MG63 (cell line): ENCODE measurements at places on chromosomes 16 and 17.

DNA sequence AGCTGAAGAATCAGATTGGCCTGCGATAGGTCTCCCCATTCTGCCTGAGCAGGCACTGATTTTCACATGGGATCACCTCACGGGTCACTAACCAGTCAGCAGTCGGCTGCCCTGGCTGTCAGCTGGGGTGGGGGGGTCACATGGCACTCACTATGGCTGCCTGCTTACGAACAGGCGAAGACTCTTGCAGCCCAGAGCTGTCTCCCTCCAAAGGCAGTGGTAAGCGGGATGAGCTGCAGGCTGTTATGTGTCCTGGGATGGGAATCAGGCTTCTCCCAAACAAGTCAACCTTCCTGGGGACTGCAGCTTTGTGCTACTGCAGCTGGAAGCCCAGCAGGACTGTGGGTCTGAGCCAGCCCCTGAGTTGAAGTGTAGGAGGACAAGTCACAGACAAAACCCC lies 29.0 kb upstream of the ADORA2B start:
- no peak for DNase-seq

DNA sequence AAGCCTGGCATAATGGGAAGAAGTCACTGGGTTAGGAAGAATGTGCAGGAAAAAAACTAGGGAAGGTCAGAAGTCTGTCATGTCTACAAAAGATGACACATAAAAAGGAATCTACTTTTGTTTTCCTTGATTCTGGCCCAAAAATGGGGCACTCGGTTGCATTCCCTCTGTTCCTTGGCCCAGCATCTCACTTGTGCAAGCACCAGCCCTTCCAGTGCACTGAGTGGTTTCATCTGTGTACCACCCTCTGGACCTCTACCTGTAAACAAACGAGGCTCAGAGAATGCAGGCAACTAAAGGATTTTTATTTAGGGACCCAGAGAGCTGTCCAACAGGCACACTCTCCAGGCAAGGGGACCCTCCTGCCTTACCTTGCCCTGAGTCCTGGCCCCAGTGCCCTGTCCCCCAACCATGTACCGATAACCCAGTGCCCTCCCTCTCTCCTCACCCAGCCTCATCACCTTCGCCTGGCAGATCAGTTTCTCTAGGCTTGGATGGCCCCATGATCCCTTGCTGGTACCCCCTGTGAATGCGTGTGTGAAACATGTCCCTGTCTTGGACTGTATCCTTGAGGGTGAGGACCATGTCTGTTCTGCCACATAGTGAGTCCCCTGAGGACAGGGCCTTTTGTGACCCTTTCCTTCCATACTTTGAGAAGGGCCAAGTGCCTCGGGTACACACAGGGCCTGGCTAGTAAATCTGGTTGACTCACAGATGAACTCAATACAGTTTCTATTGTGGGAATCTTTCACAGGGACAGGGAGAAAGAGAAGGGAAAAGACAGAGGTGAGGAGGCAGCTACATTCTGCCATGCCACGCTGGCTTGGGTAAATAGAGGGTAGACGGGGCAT lies 13.3 kb downstream of the NXPH3 start:
- DNase-seq: peak; percentile 60

- DNase-seq: no peak
These were observed 178.1 kb upstream of the ZFHX3 start for GRCh38 chr16:73225983-73226382.

DNA sequence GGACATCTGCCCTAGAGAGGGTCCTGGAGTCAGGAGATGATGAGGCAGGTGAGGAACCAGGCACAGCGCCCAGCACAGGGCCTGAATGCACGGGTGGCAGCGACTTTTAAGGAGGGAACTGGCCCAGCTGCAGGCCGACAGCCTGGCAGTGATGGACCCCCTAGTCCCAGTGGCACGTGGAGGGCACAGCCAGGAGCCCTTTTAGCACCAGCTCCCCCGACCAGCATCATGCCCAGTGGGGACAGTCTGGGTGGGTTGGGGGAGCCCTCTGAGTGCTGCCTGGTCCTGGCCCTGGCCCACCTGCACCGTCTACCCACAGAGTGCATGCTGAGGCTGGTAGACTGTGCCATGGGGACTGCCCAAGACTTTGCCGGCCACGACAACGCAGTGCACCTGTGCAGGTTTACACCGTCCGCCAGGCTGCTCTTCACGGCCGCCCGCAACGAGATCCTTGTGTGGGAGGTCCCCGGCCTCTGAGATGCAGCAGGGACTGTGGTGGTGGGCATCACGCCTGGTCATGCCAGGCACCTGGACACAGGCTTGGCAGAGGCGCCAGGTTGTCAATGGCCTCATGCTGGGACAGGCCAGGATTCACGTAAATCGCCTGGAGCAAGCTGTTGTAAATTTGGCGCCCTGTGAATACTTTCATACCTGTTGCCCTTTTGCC lies 686 bp upstream of the RHOT2 start:
- DNase-seq: no peak

GRCh38 chr17:80822700-80823410 lies 168.8 kb upstream of the CHMP6 start:
- DNase-seq: no peak

DNA sequence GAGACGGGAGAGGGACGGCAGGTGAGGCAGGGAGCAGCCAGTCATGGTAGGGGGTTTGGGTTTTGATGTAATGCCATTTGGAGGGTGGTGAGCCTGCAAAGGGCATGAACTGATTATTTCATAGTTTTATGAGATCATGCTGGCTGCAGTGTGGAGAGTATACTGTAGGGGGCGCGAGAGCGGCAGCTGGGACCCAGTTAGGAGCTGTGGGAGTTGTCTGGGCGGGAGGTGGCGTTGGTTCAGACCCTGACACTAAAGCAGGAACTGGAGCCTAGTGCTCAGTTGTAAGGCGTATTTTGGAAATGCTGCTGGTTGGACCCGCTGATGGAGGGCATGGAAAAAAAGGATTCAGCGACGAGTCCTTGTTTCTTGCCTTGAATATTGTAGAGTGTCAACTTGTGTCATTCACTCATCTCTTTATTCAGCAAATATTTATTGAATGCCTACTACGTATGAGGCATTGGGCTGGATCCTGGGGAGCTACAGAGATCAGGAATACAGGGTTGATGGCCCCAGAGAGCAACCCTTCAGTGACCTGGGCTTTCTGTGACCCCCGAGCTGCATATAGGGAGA lies 23.7 kb upstream of the KDM8 start:
- DNase-seq: peak; percentile 67

DNA sequence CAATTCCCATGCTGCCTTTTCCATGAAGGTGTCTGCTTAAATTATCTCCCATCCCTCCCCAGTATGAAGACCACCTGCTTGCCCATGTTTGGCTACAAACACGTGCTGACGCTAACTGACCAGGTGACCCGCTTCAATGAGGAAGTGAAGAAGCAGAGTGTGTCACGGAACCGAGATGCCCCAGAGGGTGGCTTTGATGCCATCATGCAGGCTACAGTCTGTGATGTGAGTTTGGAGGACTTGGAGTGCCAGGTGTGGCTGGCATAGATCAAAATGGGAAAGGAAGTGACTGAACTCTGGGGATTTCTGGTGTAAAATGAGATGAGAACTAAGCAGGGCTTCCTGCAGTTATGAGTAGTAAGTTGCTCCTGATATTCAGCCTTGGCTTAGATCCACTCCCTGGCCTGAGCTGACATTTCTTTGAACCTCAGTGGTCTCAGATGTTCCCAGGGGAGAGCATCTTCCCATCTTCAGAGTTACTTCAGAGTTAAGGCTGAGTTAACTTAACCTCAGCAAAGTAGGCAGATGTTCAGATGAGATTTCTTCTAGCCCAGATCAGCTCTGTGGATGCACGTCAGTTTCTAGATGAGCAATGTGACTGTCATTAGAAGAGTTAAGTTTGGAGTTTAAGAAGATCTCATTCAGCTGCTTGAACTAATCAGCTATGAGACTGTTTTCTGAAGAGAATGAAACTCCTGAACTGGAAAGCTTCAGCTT lies 32.7 kb downstream of the ITGB3 start:
- no peak for DNase-seq

DNA sequence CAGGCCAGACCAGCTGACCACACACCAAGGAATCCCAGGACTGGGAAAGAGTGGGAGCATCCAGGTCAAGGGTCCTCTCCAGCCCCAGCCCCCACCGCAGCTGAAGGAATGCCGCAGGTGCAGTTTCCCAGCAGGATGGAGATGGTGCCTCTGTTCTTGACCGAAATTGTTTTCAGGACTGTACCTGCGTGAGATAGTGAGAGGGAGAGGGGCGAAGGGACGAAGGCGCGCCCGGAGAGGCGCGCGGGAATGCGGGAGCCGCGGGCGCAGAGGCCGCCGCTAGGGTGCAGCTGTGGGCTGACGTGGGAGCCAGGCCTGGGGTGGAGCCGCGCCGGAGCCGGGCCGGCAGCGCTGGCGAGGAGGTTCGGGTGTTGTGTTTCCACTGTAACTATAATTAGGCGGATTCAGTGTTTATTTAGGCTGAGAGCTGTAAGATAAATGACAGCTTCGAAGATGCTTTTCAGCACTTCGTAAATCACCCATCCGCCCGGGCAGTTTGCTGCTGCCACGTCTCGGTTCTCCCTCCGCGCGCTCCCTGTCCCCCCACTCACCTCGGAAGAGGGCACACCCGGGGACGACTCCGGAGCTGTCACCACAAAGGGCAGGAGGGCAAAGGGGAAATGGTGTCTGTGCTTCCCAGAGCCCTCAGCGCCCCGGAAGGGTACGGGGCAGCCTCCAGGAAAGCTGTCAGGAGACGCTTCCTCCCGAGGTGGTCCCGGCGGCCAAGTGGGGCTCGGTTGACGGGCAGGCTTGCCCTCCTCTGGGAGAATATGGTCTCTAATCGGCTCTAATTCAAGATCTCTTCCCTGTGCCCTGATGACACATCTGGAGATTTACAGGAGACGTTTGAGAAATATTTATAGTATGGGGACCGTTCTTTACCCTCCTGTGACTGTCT lies 38.2 kb downstream of the HOXB1 start:
- DNase-seq: peak; percentile 80

- DNase-seq: no peak
These were observed 948.1 kb downstream of the KCNJ2 start for GRCh38 chr17:71117466-71117865.

DNA sequence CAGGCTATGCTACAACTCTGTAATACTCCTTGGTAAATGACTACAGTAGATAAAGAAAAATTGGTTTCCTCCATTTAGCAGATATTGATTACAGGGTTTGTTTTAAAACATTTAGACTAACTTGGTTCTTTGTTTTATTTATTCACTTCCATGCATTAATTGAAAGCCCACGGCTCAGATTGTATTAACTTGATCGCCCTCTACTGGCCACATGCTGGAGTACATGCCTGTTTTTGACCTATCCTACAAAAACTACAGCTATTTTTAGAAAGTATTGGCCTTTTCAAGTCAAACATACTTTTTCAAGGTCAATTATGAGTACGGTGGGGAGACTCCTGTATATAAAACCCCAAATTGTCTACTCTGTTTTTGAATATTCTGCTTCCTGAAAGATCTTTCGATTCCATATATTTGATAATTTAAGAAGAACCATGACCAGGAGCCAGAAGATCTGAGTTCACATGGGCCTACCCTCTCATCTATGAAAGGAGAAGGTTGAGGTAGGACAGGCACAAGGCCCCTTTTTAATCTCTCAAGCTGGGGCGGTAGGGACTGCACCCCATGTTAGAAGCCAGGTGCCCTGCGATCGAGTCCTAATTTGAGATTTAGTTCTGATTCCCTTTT lies 51.8 kb downstream of the CA10 start:
- DNase-seq: peak; percentile 8
